ENCODE measurements at places on chromosomes 11 and 22.
A peak's percentile ranks its signal among the peaks of the same experiment; 100 is the strongest.

DNA sequence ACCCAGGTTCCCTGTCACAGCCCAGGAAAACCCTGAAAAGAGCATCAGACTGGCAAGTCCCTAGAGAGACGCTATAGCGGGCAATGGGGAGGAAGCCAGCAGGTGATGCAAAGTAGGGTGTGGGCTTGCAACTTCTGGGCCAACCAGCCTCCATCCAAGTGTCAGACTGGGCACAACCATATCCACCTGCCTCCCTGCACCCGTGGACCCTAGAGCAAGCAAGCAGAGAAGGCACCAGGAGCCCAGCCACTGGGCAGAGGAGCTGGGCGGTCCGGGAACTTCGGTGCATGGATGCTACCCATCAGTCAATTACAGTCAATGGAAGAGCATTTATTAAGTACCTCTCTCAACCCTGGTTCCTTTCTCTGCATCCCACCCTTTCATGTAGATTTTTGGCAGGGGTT lies 2.8 kb downstream of the NECTIN1 start:
- peak; percentile 58 for DNase-seq

DNA sequence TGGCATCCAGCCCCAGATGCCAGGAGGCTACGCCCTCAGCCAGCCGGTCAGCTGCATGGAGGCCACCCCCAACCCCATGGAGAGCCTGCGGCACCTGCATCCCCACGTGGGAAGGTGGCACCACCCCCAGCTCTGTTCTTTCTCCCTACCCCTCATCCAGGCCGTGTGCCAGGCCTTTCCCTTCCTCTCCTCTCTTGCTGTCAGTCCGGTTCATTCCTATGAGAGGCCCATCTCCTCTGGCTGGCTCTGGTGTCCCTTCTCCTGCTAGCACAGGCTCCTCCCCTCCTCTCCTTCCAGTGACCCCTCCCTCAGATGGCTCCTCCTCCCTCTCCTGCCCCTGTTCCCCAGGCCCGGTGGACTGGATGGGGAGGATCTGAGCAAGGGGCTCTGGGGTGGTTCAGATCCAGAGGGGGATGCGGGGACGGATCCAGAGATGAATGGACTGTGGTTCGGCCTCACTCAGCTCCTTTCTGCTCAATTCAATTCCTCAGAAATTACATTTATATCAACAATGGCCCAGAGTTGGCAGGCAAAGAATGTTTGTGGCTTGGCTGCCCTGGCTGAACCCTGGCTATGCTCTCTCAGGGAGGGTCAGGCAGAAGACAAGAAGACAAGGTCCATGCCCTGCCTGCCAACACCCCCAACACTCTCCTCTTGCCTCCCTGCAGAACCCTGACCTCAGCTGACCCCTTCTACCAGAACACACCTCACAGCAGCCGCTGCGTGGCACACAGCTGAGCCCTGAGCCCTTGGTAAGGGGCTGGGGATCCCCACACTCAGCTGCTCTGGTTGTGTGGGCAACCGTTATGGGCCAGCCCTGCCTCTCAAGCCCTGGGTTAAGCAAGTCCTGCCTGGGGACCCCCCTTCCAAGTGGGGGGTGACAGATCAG lies 18.5 kb upstream of the LRRC10B start:
- peak; percentile 80 for DNase-seq

- no peak for DNase-seq
Measured at GRCh38 chr11:43916621-43917020, 25.8 kb upstream of the C11orf96 start.

GRCh38 chr22:18999416-18999815 lies 63.3 kb upstream of the PRODH start:
- DNase-seq: no peak

DNA sequence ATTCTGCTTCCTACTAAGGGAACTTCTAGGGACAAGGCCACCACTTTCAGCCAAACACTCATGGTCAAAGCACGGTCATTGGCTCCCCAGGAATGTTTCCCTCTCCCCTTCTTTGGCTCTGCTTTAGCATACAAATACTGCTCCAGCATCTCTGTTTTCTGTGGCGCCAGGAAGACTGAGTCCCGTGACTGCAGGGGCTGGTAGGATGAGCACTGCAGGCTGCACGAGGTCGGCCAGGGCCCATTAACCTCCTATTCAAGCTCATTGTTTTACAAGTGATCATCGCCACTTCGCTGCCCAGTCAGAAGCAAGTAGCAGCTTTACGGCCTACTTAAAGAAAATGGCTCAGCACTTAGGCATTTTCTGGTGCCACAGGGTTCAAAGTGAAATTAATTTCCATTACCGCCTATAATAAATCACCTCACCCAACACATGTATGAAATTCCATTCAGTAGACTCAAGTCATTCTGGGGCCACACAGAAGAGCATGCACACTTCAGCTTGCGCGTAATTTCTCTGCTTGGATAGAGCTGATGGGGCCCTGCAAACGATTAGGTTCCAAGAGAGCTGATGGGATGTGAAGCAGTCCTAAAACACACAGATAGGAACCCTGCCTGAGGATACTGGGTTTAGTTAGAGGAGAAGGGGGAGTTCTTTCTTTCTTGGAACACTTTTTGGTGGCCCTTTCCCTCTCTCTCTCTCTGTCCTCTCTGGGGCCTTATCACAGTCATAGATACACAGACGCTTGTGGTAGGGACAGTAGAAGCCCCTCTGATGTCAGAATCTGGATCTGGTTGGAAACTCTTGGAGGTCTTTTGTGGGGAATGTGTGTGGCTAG lies 173.7 kb downstream of the KIF18A start:
- peak; percentile 80 for DNase-seq

GRCh38 chr11:34408580-34409172 lies 30.1 kb upstream of the CAT start:
- DNase-seq: no peak

- DNase-seq: peak; percentile 90
Measured at GRCh38 chr22:37187891-37188761, at the start of gene C1QTNF6. Gene C1QTNF6 (minus strand): TSS chr22:37188247. CDS start chr22:37188213, 34 bp downstream.

DNA sequence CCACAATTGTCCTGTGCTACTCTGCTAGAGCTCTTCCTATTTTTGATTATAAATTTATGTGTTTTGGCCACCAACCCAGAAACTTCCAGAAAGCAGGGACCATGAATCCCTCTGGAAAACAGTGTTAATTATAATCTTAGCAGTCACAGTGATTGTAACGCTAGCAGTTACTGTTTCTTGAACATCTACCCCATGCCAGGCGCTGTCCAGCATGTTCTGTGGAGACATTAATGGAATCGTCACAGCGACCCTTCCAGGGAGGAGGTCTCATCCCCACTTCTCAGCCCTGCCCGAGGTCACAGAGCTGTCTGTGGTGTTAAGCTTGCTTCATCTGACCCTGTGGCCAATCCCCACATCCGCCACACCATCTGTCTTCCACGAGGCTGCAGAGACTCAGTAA lies 13.9 kb upstream of the PNPLA5 start:
- DNase-seq: no peak

GRCh38 chr11:113474362-113475159 lies 637 bp downstream of the DRD2 start:
- peak; percentile 99 for DNase-seq

GRCh38 chr11:70826541-70827335 lies 425.6 kb downstream of the SHANK2 start:
- DNase-seq: peak; percentile 75

- DNase-seq: no peak
Measured at GRCh38 chr11:63709336-63709884, 28.1 kb downstream of the RTN3 start.

- no peak for DNase-seq
Measured at GRCh38 chr22:47902646-47903180, 1140.3 kb downstream of the TBC1D22A start.

DNA sequence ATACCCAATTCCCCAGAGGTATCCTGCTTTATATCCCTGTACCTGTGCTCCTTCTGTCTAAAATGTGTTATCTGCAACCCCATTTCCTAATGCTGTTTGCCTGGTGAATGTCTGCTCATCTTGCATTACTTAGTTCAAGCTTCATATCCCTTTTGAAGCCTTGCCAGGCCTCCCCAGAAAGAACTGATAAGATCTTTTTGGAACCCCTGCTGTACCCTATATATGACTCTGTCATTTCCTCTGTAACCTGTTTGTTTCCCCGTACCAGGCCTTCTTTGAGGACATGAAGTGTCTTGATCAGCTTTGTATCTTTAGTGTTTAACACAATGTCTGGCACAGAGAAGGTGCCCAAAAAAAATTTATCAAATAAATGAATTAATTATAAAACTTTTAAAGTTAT lies 77.6 kb downstream of the LIF start:
- DNase-seq: no peak

DNA sequence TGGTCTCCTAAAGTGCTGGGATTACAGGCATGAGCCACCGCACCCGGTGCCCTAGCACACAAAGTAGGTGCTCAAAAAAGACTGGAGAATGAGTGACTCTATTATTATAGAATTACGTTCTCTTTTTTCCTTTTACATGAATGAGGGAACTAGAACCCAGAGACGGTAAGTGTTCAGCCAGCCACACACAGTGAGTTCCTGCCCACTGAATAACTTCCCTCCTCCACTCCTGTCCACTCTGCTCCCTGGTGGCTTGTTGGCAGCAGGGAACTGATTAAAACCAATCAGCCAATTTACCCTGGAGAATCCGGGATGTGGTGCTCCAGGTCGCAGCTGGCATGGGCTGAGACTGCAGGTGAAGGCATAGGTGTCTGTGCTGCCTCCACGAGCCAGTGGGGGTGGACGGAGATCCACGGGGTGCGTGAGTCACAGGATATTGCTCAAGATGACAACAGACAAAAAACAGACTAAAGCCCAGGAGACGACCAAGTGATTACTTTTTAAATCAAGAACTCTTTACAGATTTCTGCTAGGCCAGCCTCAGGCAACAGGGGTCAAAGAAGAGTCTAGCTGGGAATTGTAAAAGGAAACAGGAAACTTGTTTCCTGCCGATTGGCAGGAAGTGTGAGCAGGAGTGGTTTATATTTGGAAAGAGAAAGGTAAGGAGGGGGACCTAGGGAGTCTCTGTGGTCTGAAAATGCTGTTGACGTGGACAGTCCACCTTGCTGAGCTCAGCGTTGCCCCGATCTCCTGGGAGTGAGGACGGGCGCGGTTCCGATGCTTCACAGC lies 95.2 kb upstream of the TP53I11 start:
- DNase-seq: no peak

DNA sequence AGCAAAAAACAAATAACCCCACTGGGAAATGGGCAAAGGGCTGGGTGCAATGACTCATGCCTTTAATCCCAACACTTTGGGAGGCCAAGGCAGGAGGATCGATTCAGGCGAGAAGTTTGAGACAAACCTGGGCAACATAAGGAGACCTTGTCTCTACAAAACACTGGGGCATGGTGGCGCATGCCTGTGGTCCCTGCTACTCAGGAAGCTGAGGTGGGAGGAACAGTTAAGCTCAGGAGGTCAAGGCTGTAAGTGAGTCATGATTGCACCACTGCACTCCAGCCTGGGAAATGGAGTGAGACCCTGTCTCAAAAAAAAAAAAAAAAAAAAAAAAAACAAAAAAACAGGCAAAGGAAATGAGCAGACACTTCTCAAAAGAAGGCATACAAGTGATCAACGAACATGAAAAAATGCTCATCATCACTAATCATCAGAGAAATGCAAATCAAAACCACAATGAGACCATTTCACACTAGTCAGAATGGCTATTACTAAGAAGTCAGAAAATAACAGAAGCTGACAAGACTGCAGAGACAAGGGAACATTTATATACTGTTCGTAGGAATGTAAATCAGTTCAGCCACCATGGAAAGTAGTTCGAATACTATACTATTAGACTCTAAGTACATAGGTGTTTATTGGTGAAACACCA lies 48.2 kb upstream of the SMCO4 start:
- no peak for DNase-seq

DNA sequence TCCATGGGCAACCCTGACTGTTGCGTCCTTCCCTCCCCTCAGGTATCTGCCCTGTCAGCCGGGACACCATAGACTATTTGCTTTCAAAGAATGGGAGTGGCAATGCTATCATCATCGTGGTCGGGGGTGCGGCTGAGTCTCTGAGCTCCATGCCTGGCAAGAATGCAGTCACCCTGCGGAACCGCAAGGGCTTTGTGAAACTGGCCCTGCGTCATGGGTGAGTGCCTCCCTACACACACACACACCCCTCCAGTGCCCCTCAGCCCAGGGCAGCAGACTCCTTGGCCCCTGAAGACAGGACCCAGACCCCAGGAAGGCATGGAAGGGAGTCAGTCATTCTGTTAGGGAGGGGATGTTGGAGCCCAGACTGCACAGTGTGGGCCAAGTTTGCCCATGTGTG lies 17.9 kb upstream of the UVRAG start:
- no peak for DNase-seq

DNA sequence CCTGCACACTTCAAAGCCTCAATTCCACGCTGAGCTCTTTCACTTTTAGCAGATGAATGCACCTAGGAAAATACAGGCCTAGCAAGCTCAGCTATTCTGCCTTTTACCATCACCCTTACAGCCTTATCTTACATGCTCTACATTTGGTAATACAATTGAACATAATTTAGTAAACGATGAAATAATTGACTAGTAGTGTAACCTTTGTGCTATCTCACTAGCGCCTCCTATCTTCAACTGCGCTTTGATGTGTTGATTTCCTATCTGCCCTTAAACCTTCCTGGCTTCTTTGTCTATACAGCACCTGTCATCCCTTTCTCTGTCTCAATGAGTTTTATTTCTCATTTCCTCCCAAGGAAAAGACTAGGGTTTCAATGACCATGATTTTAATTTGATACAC lies 149.7 kb downstream of the LRRC4C start:
- no peak for DNase-seq

DNA sequence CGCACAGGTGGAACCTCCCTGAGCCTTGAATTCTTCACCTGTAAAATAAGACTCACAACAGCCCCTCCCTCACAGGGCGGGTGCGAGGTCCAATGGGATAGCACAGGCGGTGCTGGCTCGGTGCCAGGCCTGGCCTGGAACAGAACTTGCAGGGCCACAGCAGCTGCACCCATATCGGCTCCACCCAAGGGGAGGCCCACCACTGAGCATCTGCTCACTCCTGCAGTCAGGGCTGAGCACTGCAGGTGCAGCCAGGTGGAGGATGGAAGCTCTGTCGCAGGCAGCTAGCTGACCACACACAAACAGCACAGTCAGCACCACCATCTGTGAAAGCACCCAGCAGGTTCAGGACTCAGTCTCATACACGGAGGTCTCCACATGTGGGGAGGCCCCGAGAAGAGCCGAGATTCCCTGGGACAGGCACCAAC lies 19.6 kb downstream of the VPS37C start:
- DNase-seq: no peak

DNA sequence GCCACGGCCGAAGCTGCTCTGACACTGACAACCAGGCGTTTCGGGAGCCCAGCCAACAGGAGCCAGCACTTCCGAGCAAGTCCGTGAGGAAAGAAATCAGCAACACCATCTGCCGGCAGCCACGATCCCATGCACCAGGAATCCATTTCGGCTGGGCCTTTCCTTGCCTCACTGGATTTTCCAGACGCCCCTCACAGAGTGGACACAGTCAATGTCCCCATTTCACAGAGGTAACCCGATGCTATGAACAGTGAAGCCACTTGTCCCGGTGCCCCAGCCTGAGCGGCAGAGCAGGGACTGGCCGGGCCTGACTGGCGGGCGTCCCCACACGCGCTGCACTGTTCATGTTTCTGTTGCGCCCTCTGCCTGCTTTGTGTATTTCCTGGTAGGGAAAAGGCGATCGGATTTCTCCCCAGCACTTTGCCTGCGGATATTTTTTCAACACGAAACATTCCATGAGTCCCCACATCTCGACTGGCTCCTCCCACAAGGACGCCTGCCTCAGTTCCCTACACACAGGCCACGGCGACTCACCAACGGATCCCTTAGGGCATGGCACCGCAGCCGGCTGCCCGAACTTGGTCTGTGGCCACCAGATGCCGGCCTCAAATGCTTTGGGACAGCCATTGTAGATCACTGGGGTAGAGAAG lies 55.3 kb downstream of the TRMU start:
- peak; percentile 65 for DNase-seq

All from endodermal cell (in vitro differentiated cells).